SK-N-SH (cell line): ENCODE measurements at places on chromosomes 12 and 14. TPM values are rescaled to one million over a fixed set of nuclear protein-coding genes. Genes with fewer than 3 reads are reported as not detected.

Gene MSI1
- polyA plus RNA-seq: 1.3 and 1.7 TPM in 2 replicates

Gene KRT73
- not detected in 2 replicates for polyA plus RNA-seq

Gene SRRM4
- polyA plus RNA-seq: 0.03 and 0.05 TPM in 2 replicates

Gene SMIM41
- polyA plus RNA-seq: not detected in 2 replicates

Gene ADCY6
- 36.0 and 46.4 TPM in 2 replicates for polyA plus RNA-seq
